ENCODE measurements at places on chromosomes 13 and 19.
A peak's percentile ranks its signal among the peaks of the same experiment; 100 is the strongest.

GRCh38 chr19:54478677-54479266 lies 5.7 kb upstream of the CDC42EP5 start:
- DNase-seq = no peak

DNA sequence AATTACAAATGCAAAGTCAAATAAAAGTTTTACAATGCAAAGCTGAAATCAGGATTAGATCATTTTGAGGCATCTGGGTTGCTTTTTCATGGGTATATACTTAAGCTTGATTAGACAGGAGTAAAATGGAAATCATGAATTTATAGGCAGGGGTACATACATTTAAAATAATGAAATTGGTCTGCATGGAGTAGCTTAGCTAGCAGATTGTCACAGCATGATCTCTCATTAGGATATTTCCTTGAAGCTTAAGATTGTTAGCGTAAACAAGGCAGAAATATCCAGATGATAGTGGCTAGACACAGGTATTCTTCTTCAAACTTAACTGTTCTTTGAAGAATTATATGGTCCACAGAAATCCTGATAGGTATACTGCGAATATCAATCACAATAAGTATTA lies 1627.0 kb upstream of the PCDH20 start:
- DNase-seq = no peak

DNA sequence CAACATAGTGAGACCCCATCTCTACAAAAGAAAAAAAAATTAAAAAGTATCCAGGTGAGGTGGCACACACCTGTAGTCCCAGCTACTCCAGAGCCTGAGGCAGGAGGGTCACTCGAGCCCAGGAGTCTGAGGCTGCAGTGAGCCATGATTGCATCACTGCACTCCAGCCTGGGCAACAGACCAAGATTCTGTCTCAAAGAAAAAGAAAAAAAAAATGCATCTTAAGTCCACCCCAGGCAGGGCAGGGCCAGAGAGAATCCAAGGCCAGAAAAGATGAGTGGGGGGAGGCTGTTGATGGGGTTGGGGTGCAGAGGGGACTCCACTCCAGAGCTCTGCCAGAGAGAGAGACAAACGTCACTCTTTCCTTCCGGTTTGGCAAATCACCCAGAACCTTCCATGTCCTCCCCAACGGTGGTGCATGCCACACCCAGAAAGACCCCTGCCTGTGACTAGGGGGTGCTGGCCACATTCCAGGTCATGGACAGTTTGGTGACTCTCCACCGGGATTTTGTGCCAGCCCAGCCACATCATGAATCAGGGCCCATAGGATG lies 431 bp downstream of the FUT3 start:
- no peak for DNase-seq

GRCh38 chr19:38702278-38702677 lies 42.0 kb downstream of the CAPN12 start:
- DNase-seq = no peak

GRCh38 chr19:14023404-14024235 lies 4.3 kb upstream of the RLN3 start:
- DNase-seq = no peak

DNA sequence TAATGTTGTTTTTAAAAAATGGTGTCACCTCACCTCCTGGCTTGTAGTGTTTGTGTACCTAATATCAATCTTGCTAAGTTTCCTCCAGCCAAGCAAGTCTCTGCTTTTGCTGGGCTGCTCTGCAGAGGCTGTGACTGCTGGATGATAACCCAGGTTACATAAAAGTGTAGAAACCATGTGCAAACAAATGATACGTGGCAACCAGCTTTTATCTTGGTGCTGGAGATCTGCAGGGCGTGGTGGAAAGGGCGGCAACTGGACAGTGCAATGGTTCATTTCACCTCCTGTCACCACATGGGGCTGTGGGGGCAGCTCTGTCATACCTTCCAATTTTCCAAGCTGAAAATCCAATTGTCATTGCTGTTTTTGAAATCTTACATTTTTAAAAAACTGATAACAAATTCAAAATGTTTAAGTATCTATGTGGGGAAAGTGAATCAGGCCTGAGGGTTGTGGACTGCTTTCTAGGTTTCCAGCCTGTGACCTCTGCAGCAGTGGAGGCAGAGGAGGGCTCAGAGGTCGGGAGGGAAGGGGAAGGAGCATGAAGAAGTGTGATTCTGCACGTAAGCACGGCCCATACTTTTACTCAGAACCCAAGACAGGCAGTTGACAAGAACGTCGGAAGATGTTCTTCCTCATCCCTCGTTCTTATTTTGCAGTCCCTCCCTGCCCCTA lies 9.7 kb downstream of the GPR42 start:
- DNase-seq = no peak

- no peak for DNase-seq
These were observed 79.1 kb upstream of the ZNF835 start for GRCh38 chr19:56750658-56751057.

DNA sequence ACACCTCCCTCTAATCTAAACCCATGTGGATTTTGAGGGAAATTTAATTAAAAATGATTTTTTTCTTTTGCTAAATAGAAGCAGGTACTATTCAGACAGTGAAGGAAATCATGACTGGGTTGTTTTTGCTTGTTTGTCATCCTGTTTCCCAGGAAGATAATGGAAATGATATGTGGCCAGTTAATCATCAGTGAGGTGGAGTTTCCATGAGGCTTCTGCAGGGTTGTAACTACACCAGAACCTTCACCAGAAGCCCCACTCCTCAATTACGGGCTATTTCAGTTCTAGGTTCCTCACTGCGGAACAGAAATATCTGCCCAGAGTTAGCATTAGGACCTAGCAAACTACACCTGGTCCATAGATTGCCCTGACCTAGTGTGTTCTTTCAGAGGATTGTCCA lies 394.0 kb downstream of the DLEU7 start:
- no peak for DNase-seq

- no peak for DNase-seq
These were observed 76.9 kb downstream of the FOXO1 start for GRCh38 chr13:40589285-40590109.

DNA sequence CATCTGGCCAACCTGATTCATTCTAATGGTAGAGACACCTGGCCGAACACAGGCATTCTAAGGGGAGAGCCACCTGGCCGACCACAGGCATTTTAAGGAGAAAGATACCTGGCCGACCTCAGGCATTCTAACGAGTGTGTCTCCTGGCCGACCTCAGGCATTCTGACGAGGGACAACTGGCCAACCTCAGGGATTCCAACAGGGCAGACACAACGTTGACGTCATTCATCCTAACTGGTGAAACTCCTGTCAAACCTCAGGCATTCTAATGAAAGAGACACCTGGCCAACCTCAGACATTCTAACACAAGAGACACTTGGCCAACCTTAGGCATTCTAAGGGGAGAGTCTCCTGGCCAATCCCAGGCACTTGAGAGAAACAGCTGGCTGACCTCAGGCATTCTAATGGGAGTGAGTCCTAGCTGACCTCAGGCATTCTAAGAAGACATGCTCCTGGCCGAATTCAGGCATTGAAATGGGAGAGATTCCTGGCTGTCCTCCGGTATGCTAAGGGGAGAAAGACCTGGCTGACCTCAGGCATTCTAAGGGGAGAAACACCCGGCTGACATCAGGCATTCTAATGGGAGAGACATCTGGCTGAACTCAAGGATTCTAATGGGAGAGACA lies 1352.5 kb downstream of the UQCRFS1 start:
- DNase-seq = no peak

DNA sequence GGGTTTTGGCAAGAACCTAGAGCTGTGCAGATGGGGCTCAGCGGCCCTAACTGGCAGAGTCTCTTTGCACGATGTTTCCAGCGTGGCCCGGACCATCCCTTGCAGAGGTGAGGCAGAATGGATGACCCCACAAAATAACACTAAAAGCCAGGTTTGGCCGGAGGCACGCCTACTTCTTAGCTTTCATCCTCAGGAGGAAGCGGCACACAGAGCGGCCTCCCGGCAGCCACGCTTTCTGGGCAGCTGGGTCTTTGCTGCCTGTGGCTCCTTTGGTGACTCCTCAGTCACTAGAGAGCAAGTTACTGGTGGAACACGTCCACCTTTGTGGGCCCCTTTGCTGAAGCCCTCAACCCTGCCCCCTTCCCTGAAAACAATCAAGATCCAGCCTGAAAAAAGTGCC lies 25.2 kb downstream of the TEX29 start:
- no peak for DNase-seq

- no peak for DNase-seq
These were observed 666 bp downstream of the POMP start for GRCh38 chr13:28659621-28659970.

DNA sequence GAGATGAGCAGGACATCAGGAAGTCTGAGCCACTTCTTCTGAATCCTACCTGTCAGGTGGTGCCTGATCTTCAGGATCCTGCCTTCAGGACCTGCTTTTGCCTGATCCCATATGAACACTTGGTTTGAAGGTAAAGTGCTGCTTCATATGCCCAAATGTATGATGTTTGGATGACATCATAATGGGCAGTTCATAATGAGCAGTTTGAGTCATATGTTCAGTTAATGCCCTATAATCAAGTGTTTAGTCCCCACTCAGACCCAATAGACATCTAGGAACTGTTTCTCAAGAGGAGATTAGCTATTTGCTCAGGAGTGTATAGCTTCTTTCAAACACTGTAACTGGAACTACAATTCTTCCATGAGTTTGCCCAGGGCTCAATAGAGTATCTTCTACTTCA lies 58.8 kb downstream of the POLR1D start:
- DNase-seq = no peak

GRCh38 chr19:31304831-31305312 lies 44.4 kb downstream of the TSHZ3 start:
- no peak for DNase-seq

DNA sequence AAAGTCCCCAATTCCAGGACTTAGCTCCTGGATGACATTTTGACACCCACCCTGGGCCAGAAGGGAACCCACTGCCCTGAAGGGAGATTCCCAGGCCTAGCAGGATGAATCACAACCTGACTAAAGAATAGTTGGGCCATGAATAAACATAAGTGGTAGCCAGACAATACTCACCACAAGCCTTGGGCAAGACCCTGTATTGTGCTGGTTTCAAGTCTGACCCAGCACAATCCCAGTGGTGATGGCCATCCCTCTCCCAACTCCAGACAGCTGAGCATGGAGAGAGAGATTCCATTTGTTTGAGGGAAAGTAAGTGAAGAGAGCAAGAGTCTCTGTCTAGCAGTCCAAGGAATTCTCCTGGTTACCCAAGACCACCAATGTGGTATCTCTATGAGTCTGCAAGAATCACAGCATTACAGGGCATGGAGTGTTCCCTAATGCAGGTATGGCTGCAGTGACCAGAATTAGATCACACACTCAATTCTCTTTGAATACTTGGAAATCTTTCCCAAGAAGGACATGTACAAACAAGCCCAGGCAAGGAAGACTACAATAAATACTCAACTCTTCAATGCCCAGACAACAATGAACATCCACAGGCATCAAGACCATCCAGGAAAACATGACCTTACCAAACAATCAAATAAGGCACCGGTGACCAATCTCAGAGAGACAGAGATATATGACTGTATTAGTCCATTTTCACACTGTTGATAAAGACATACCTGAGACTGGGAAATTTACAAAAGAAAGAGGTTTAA lies 158.0 kb downstream of the VWA8 start:
- no peak for DNase-seq

DNA sequence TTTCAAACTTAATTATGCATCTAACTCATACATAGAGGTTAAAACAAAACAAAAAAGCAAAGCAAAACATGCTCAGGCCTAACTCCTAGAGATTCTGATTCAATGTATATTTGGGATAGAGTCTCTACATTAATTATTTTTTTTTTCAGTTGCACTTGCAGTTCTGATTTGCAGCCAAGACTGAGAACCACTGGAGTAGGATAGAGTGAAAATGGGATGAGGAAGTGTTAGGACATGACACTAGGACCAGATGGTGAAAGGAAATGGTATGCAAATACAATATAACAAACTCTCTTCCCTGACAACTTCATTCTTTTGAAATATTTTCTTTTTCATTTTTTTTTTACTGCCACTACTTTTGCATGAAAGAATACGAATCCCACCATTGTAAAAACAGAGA lies 1.8 kb downstream of the CCDC122 start:
- DNase-seq = no peak

GRCh38 chr13:30585748-30586262 lies 31.9 kb upstream of the USPL1 start:
- DNase-seq = no peak

DNA sequence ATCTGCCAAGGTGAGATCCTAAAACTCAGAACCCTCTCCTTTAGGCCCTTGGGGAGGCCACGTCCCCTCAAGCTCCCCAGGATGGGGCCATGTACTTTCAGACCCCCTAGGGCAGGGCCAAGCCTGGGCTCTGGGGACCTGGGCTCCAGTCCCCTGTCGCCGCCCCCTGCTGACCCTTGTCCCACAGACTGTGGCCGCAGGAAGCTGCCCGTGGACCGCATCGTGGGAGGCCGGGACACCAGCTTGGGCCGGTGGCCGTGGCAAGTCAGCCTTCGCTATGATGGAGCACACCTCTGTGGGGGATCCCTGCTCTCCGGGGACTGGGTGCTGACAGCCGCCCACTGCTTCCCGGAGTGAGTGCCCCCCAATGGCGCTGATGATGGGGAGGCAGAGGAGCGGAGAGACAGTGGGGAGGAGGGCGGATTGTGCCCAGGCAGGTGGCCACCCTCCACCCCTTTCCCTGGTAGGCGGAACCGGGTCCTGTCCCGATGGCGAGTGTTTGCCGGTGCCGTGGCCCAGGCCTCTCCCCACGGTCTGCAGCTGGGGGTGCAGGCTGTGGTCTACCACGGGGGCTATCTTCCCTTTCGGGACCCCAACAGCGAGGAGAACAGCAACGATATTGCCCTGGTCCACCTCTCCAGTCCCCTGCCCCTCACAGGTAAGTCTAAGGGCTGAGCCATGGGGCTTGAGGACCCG lies 18.8 kb downstream of the HPN start:
- no peak for DNase-seq

GRCh38 chr19:8209462-8210378 lies 550 bp downstream of the CERS4 start:
- peak; percentile 55 for DNase-seq

GRCh38 chr13:28429685-28430290 lies 65.1 kb downstream of the FLT1 start:
- DNase-seq = no peak

DNA sequence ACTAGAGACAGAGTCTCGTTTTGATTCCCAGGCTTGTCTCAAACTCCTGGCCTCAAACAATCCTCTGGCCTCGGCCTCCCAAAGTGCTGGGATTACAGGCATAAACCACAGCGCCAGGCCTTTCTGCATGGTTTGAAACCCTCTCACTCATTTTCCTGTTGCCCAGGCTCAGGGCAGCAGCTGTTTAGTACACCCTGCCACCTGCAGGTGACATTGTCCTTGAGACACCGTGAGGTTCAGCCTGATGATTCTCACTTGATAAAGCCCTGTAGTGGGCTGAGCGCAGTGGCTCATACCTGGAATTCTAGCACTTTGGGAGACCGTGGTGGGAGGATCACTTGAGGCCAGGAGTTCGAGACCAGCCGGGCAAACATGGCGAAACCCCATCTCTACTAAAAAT lies 12.5 kb downstream of the IL12RB1 start:
- no peak for DNase-seq

- no peak for DNase-seq
These were observed 320.3 kb downstream of the SHISA2 start for GRCh38 chr13:25731536-25731935.

GRCh38 chr19:48668332-48668731 lies 4.5 kb downstream of the NTN5 start:
- DNase-seq = no peak

- DNase-seq = no peak
These were observed 20.4 kb downstream of the RBM26 start for GRCh38 chr13:79385694-79386093.

GRCh38 chr13:53012707-53013106 lies 15.9 kb upstream of the OLFM4 start:
- no peak for DNase-seq
